ENCODE measurements at places on chromosomes 5 and 9.
A peak's percentile ranks its signal among the peaks of the same experiment; 100 is the strongest.

DNA sequence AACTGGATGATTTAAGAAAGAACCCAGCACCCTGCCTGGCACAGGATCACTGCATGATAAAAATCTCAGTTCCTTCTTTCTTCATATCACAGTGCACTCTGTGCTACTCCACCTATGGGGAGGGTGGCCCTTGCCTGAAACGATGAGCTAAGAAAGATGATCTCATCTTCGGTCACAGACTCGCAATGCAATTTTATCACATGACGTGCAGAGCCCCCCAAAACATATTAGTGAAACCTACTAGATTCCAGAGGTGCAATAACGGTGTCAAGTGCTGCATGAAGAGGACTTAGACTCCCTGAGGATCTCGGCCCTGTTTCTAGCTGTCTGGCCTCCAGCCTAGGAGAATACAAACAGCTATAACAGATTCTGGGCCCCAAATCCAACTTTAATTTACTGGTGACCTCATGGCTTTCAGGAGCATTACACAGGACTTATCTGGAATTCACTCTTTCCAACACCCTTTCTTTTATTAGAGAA lies 104.0 kb downstream of the EBF1 start:
- DNase-seq, result peak; percentile 42

- no peak for DNase-seq
Observed at GRCh38 chr9:92942688-92943616, 4.4 kb upstream of the FGD3 start.

GRCh38 chr9:23707249-23707648 lies 118.8 kb downstream of the ELAVL2 start:
- DNase-seq, result no peak

- DNase-seq, result no peak
Observed at GRCh38 chr9:126219648-126220063, 107.0 kb upstream of the MVB12B start.

DNA sequence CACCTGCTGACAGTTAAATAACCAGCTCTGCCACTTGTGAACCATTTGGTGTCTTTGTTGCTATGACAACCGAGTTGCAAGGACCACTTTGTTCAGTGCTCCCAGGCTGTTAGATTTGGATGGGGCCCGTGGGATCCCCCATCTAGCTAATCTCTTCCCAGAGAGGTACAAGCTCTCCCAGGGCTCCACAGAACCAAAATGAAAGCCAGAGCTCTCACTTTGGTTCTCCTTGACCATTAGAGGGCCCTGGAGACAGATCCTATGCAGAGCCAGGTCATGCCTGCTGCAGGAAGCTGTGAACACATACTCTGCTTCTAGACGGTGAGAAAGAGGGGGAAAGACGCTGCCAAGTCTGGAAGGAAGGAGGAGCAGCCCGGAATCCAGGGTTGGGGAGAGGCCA lies 224.6 kb downstream of the GABBR2 start:
- DNase-seq, result peak; percentile 39

- no peak for DNase-seq
Observed at GRCh38 chr9:76342858-76343257, 51.4 kb downstream of the RFK start.

- DNase-seq, result peak; percentile 4
Observed at GRCh38 chr5:109644829-109645228, 44.9 kb upstream of the MAN2A1 start.

DNA sequence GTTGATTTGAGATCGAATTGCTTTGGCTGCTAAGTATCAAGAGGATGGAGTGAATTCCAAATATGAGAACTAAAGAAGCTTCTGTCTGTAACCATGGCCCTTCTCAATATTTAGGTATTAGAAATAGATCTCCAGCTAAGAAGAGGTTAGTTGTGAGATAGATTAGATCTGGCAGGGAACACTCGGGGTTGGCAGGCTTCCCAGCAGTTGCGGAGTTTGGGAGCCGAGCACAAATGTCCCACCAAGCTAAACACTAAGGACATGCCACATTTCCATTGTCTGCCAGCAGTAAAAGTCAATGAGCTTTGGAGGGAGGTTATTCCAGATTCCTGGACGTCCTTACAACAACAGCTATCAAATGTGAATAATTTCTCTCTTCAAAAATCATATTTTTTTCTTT lies 85.8 kb downstream of the TAF11L14 start:
- no peak for DNase-seq

DNA sequence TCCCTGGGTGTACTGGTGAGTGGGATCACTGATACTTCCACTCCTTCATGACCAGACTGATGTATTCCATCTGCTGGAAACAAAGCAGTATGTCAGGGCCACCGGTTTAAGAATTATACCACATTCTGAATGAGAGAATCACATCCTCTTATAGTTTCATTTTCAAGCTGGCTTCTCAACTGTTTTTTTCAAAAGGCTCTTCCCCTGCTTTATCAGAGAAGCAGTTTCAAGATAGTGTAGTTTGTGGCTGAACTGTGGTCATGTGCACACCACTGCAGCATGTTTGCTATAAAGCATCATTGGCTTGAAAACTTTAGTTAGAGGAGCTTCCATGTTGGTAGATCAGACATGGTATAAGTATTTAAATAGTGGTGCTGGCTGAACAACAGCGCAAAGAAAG lies 450.5 kb upstream of the CDH10 start:
- DNase-seq, result no peak
